Activated T-cell treated with anti-CD3 and anti-CD28 coated beads, Interleukin-2, amount 50 U/mL, for 72 hours (primary cell): ENCODE measurements at places on chromosomes 7 and 10.
A peak's percentile ranks its signal among the peaks of the same experiment; 100 is the strongest.

GRCh38 chr7:48628793-48629349 is 295.5 kb upstream of the CDC14C start:
- no peak for DNase-seq

- no peak for DNase-seq
Observed at GRCh38 chr10:105559333-105560097, 918.4 kb downstream of the SORCS3 start.

GRCh38 chr10:73110345-73110849 is at the start of gene NUDT13:
Gene NUDT13, plus strand, starts transcription at chr10:73110455. Its CDS starts 3,911 bp downstream, at chr10:73114366.
- DNase-seq = peak; percentile 11

GRCh38 chr7:1667566-1668395 is 2.3 kb upstream of the ELFN1 start:
- DNase-seq = no peak

GRCh38 chr10:61705022-61705613 is 42.4 kb downstream of the CABCOCO1 start:
- no peak for DNase-seq

DNA sequence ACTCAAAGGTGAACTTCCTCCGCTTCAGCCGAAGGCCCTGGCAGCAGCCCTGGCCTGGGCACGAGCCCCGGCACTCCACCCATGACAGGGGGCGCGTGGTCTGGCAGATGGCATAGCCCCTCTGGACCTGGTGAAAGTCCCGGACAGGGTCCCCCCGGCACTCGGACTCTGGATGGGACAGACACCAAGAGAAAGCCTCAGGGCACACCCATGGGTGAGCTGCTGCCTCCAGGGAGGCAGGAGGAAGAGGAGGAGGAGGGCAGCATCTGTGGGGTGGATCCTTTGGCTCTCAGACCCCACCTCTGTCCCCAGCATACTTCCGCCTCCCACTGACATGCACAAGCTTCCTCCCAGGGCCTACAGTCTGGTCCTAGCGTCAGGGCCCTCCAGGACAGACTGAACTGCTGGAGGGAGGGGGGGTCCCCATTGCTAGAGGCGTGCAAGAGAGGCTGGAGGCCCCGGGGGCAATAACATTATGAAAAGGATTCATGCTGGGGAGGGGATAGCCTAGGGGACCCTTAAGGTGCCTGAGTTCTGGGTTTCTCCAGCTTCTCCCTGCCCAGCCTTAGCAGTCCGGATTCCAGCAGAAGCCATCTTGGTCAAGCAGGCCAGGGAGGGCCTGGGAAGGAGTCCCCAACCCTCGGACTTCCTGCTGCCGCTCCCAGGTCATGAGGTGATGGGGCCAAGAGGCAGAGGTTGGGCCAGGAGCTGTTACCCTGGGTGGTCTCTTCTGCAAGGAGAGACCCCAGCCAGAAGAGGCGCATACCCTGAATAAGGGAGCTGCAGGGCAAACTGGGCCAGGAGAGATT is 169.3 kb downstream of the LCOR start:
- DNase-seq = no peak

- DNase-seq = no peak
Observed at GRCh38 chr10:59131666-59132065, 44.8 kb upstream of the PHYHIPL start.

DNA sequence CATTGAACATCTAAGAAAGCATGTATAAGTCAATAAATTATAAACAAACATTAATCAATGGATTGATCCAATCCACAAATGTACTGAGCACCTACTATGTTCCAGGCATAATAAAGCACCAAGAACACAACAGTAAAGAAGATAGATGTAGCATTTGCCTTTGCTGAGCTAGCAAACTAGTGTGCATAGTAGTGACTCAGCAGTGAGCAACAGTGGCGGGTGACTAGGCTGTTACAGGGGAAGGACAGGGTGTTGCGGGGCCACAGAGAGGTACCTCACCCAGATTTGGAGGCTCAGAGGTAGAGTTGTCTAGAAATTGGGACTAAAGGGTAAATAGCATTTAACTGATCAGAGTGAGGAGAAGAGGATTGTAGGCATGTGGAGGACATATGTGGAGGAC is 83.6 kb downstream of the NXPH1 start:
- no peak for DNase-seq

- no peak for DNase-seq
Observed at GRCh38 chr7:130925136-130925794, 191.3 kb upstream of the KLF14 start.

DNA sequence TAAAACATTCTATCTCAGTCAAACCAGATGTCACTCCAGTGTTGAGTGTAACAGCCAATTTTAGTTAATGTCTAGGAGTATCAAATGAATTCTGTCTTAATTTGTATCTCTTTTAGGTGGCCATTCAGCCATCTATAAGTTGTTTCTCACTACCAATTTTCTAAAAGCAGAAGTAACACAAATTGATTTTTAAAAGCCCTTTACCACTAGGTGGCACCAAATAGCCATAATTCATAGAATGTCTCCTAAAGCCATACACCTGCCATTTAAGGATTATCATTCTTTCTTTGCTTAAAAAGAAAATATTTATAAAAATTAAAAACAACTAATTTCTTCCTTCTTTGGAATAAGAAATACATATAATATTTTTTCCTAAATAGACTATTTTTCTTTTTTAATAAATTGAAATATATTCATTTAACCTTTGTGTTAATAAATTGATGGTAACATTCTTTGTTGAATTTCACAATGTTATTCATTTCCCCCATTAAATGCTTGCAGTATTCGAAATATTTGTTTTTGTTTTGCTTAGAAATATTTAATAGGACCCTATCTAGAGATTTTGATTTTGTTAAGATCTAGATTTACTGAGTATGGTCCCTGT is 107.8 kb upstream of the PPP1R3A start:
- DNase-seq = no peak

- DNase-seq = no peak
Observed at GRCh38 chr10:44992070-44992731, 8.5 kb upstream of the ZNF22 start.

DNA sequence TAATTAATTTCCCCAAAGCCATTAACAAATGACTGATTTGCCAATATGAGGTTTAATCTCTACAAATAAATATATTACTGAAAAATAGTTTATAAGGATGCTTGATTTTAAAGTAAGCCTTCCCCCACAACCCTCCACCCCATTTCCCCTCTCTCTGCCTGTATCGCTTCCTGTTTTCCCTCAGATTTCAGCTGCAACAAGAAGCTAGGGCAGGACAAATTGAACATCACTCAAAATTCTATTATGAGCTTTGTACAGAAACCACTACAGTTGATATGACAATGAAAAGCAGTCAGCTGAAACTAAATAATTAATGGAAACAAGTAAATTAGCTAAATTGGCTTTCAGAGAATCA is 109.0 kb upstream of the SP4 start:
- no peak for DNase-seq

- DNase-seq = no peak
Observed at GRCh38 chr10:90062786-90063185, 361.4 kb downstream of the KIF20B start.

DNA sequence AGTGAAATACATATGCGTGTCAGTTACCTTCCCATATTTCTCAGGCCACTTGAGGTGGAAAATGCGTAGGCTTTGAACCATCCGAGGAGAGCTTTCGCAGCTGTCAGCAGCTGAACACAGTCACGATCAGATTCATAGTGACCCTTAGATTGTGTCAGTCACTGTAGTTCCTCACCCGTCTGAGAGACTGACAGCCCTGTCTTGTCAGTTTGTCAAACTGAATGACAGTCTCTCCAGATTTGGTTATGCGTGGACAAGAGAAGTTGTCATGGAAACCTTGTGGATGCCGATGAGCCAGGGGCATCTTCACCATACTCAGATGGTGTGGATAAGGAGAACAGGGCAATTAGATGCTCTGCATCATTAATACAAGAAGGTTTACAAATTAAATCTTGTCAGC is 546.3 kb downstream of the TYW1 start:
- no peak for DNase-seq

DNA sequence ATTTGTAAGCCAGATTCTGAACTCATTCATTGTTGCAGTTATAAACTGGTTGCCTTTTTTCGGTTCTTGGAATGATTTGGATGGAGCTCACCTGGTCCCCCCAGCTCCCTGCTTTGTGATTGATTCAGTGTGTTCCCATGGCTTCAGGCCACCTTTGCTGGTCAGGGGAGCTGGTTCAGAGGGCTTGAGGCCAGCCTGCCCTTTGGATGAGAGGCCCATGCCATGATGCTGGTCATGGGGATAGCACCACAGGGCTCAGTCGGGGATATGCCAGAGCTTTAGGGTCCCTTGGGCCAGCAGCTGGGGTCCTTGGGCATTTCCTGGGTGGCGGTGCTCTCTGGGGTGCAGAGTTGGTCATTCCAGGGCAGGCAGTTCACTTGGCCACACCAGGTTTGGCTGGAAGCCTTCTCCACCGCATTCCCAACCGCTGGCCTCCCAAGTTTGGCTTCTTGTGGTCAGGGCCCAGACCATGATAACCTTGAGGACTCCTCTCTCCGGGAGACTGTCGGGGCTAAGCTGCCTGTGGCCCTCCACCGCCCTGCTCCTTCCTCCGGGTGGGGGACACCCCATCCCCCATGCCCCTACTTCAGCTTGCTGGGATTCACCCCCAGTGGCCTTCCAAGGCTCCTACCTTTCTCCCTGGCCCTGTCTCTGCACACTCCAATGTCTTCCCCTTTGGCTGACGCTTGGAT is 65.1 kb downstream of the MGMT start:
- DNase-seq = no peak

DNA sequence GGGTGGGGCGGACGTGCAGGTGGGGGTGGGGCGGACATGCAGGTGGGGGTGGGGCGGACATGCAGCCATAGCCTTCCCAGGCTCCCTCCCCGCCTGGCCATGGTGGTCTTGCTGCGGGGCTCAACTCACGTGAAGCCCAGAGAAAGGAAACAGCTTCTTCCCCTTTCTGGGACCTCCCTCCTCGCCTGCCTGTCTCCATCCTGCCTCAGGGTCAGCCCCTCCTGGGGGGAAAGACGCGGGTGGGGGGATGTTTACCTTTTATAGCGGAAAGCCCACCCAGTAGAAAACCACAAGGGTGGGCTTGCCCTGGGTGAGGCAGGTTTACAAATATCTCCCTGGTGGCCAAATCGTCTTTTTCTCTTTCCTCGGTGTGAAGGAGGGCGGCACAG is 520.0 kb downstream of the GLRX3 start:
- DNase-seq = no peak

GRCh38 chr10:11274452-11274851 is 256.8 kb downstream of the CELF2 start:
- DNase-seq = no peak

DNA sequence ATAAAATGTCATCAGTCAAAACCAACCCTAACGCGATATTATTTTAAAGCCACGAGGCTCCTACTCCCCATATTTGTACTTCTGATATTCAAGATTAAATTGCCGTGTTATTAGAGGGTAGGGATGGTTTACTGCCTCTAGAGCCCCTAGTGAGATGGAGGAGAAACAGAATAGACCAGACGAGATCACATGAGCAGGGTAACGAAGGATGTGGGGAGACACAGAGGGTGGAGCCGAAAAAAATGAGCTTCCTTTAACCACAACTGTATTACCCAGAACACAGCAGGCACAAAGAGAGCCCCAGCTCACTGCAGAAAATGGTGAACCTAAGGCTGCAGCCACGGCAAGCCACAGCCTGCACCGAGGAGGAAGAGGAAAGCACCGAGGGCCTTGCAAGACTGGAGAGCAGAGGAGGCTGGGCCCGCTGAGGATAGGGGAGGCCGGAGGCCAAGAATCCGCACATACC is 14.3 kb downstream of the ZC3HAV1 start:
- peak; percentile 82 for DNase-seq

DNA sequence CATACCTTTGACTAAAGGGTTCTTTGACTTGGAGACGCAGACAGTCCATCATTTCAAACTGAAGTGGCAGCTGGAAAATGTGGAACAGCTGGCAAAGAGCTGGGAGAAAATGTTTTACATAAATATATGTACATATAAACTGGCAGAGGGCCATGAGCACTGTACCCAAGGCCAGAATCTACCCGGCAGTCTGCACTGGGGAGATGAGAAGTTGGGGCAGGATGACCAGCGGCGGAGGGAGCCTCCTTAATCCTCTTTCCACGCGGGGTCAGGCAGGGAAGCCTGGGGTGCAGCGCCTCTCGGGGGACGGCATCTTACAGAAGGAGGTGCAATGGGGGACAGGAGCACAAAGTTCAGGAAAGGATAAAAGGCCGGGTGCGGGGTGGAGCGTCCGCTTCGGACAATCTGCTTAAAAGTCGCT is 1.3 kb downstream of the GLI3 start:
- no peak for DNase-seq

GRCh38 chr10:89252225-89252585 is 630 bp upstream of the LIPA start:
- DNase-seq = no peak

DNA sequence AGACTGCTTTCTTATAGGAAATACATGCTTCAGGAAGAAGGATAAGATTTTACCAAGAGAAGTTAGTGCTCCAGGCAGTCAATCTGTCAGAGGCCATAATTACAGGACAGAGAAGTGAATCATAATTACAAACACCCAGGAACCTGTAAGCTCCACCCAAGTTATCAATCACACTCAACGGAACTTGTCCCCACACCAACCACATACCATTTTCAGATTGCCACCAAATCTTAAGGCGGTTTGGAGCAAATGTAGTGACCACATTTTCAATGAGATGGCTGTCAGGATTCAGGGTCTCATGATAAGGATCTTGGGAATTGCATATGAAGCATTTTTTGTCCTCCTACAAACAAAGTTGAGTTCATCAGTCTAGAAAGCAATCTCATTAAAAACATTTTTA is 4.8 kb downstream of the LAMB1 start:
- no peak for DNase-seq

- DNase-seq = no peak
Observed at GRCh38 chr7:158887594-158887993, 31.2 kb downstream of the DYNC2I1 start.

DNA sequence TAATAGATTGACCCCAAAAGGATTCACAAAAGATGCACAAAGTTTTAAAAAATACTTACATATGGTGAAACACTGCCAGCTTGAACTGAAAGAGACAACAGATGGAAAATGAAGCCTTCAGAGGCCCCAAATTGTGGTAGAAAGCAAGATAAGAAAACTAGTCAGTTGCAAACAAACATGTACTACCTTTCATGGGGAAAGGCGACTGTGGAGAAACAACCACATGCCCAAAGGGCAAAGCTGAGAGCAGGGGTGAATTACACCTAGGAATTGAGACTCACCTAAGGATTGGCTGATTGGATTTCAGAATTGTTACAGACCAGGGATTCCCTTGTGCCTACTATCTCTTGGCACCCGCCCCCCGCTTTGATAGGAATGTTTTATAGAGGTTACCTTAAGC is 13.1 kb downstream of the EPC1 start:
- DNase-seq = peak; percentile 47

DNA sequence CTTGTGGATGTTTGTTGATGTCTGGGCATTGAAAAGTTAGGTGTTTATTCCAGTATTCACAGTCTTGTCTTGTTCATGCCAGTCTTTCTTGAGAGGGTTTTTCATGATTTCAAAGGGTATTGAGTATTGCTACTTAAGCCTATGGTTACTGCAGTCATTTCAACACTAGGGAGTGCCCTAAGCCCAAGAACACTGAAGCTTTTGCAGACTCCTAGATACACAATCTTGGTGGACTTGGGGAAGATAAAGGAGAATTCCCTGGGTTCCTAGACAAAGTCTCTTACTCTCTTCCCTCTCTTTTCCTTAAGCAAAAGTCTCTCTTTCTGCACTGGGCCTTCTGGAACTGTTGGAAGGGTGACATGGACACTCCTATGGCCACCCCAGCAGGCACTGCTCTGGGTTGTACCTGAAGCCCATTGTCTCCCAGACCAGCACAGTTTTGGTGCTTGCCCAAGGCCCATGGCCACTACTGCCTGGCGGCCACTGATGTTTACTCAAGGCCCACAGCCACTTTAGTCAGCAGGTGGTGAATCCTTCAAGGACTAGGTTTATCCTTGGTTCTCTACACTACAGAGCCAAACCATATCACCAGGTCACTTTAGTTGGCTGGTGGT is 24.9 kb downstream of the SAMD9 start:
- no peak for DNase-seq
